ENCODE measurements at places on chromosomes 7 and 10. TPM values are rescaled to one million over a fixed set of nuclear protein-coding genes. Genes with fewer than 3 reads are reported as not detected.

SNCG gene
- 53.7 TPM for total RNA-seq

SMKR1 gene
- total RNA-seq = not detected

NODAL gene
- not detected for total RNA-seq

OR2A12 gene
- not detected for total RNA-seq

TAS2R41 gene
- total RNA-seq = 0.66 TPM

NSUN5 gene
- total RNA-seq = 24.2 TPM

GRCh38 chr7:110358028-110358427 is 732.9 kb upstream of the LRRN3 start:
- no peaks in the 10 kb centered on the region for H3K27me3 ChIP-seq
- H3K27ac ChIP-seq = no peak overlapping the region
- no peak for DNase-seq
- H3K36me3 ChIP-seq = no peaks in the 10 kb centered on the region
- no peak overlapping the region for H3K4me3 ChIP-seq

GRCh38 chr10:49609283-49610113 is 612 bp upstream of the SLC18A3 start:
- H3K27me3 ChIP-seq = peaks cover 88% of the 10 kb centered on the region
- peaks cover 2% of the 10 kb centered on the region for H3K4me1 ChIP-seq
- no peak overlapping the region for H3K4me3 ChIP-seq
- DNase-seq = no peak
- H3K36me3 ChIP-seq = no peaks in the 10 kb centered on the region

GRCh38 chr7:101094376-101094775 is 9.1 kb downstream of the TRIM56 start:
- H3K4me3 ChIP-seq = no peak overlapping the region
- no peaks in the 10 kb centered on the region for H3K4me1 ChIP-seq
- no peaks in the 10 kb centered on the region for H3K36me3 ChIP-seq
- DNase-seq = no peak

DNA sequence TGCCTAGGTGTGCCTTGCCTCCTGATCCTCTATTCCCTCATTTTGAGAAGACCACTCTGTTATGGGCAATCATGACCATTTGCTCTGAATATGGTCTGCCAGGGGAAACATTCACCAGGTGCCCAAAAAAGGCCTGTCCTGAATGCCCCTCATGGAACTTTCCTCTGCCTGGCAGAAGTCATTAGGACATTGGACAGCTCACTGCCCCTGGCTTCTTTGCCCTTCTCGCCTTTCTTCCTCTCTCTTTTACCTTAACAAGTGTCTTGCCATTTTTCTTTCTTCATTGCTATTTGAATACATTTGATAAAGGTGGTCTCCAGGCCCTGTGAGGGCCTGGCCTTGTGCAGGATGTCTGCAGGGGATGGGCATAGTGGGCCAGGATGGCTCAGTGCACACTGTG is 20.3 kb downstream of the MBL2 start:
- no peak overlapping the region for H3K27ac ChIP-seq
- no peak overlapping the region for H3K4me3 ChIP-seq
- no peaks in the 10 kb centered on the region for H3K27me3 ChIP-seq
- H3K4me1 ChIP-seq = no peaks in the 10 kb centered on the region
- H3K36me3 ChIP-seq = no peaks in the 10 kb centered on the region

DNA sequence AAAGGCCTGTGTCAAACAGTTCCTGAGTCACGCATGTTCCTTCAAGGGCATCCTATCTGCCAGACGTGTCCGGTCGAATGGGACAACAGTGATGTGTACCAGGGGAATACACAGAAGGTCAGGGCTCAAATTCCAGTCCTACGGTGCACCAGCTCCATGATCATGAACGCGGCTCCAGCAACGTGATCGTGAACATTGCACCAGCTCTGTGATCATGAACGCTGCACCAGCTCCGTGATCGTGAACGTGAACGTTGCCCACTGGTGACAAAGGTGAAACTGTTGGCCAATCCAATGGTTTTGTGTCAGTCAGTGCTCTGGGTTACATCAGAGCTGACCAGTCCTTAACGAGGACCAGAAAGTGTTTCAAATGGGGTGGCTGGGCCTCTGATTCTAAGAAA is 4.3 kb upstream of the PTPRN2 start:
- H3K27ac ChIP-seq = no peak overlapping the region
- no peaks in the 10 kb centered on the region for H3K36me3 ChIP-seq
- H3K4me1 ChIP-seq = peaks cover 1% of the 10 kb centered on the region
- H3K27me3 ChIP-seq = no peaks in the 10 kb centered on the region
- H3K4me3 ChIP-seq = no peak overlapping the region

DNA sequence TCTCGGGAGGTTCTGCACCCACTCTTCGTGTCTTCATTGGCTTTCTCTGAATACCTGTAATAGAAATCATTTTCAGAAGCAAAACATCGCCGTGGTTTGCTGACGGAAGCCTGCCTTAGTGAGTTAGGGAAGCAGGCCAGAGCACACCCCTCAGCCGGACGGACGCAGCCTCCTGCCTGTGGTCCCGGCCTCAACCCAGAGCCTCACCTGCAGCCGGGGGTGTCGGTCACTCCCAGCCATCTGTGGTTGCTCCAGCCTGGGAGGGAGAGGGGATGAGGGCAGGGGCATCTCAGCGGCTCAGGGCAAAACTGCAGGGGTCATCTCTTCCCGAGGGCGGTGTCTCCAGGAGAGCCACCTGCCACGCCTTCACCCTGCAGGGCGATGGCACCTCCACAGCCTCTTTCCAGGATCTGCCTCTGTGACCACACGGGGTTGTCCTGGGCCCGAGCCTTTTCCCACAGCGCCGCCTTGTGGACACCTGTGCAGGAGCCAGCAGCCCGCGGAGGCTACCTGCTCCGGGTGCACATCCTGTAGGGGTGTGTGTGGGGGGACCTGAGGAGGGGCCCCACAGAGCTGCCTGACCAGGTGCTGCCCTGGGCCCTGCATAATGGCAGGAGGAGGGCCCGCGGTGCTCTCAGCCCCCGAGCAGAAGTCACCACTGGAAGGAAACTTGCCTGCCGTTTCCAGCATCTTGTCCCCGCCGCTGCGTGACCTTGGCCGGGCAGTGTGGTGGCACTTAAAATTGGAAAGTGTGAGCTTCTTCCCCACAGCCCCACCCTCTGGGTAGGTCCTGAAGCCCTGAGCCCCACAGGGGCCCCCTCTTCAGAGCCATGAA is 21.6 kb upstream of the AP5Z1 start:
- H3K36me3 ChIP-seq = no peaks in the 10 kb centered on the region
- no peak overlapping the region for H3K4me3 ChIP-seq
- DNase-seq = peak; percentile 87

GRCh38 chr7:48718731-48719378 is 205.5 kb upstream of the CDC14C start:
- no peaks in the 10 kb centered on the region for H3K36me3 ChIP-seq
- no peaks in the 10 kb centered on the region for H3K4me1 ChIP-seq
- no peak overlapping the region for H3K27ac ChIP-seq
- H3K27me3 ChIP-seq = no peaks in the 10 kb centered on the region
- DNase-seq = no peak
- no peak overlapping the region for H3K4me3 ChIP-seq

DNA sequence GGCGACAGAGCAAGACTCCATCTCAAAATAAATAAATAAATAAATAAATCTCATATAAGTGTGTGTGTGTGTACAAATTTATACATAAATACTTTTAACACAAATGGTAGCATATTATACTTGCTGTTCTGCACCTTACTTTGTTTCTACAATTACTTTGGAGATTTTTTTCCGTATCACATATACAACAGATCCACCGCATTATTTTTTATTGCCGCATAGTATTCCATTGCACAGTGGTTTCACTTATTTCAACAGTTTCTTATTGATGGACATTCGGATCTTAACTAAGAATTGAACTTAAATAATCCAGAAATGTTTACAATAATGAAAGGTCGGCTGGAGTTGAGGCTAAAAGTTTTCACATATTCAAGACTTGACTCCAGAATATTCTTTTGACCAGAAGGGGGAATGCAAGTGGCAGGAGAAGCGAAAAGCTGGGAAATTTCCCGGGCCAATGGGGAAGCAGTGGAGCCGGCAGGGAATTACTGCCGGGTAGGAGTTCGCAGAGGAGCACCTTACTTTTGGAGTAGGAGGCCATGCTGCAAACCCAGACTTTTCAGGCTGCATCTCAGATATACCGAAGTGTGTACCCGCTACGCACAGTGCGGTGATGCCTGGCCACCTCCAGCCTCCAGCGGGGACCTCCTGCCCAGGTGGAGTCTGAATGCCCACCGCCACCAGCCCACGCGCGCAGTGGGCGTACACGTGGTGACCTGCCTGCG is 415 bp upstream of the CNNM1 start:
- no peak for DNase-seq
- H3K27ac ChIP-seq = no peak overlapping the region
- H3K27me3 ChIP-seq = peaks cover 6% of the 10 kb centered on the region
- H3K4me1 ChIP-seq = no peaks in the 10 kb centered on the region
- no peaks in the 10 kb centered on the region for H3K36me3 ChIP-seq
- H3K4me3 ChIP-seq = peak overlapping the region; percentile 48

DNA sequence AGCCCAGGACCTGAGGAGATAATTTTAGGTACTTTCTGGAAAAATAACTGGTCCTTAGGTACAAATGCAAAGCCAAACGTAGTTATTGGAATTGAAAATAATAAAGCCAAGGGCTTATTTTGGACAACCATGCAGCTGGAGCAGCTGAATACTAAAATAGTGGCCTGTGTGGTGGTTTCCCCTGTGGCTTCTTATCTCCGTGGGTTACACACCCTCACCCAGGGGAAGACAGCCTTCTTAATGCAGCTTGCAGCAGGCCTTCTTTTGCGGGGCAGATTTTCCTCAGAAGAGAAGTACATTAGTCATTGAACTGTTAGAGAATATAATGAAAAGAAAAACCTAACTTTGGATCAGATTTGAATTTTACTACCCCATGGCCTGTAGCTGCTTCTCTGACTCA is 133.5 kb downstream of the ST7 start:
- no peak overlapping the region for H3K4me3 ChIP-seq
- no peaks in the 10 kb centered on the region for H3K27me3 ChIP-seq
- H3K27ac ChIP-seq = no peak overlapping the region
- no peaks in the 10 kb centered on the region for H3K4me1 ChIP-seq
- no peak for DNase-seq

DNA sequence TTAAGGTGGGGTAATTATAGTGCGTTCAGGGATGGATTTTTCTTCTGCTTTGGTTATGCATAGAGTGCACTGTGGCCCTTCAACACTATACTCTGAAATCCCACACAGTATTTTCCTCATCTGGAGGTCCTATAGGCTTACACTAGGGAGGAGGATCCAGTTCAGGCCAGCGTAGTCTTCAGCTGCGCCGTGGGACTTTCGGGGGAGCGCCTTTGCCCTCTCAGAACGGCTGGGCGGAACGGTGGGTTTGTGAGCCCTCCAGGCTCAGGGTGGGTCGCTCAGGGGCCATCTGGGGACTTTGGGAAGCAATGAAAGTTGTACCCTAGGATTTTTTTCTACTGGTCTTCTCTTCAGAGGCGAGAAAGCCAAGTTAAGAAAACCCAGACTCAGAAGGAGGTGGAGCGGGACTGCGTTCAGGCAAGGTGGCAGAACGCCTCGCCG is 652 bp upstream of the VPS26A start:
- H3K4me3 ChIP-seq = peak overlapping the region; percentile 93
- no peak for DNase-seq
- no peaks in the 10 kb centered on the region for H3K36me3 ChIP-seq
- H3K4me1 ChIP-seq = no peaks in the 10 kb centered on the region

- H3K36me3 ChIP-seq = no peaks in the 10 kb centered on the region
- no peaks in the 10 kb centered on the region for H3K4me1 ChIP-seq
- H3K4me3 ChIP-seq = no peak overlapping the region
- H3K27me3 ChIP-seq = no peaks in the 10 kb centered on the region
- no peak overlapping the region for H3K27ac ChIP-seq
Measured at GRCh38 chr10:130623680-130624267, 487.6 kb downstream of the GLRX3 start.
